ENCODE measurements at places on chromosomes 3 and 15.

- no peak overlapping the region for H3K27ac ChIP-seq
- no peaks in the 10 kb centered on the region for H3K4me1 ChIP-seq
- H3K36me3 ChIP-seq, result no peaks in the 10 kb centered on the region
- no peak for DNase-seq
- no peak overlapping the region for H3K4me3 ChIP-seq
- H3K27me3 ChIP-seq, result no peaks in the 10 kb centered on the region
These were observed 381.2 kb upstream of the ATP11B start for GRCh38 chr3:182412066-182412465.

DNA sequence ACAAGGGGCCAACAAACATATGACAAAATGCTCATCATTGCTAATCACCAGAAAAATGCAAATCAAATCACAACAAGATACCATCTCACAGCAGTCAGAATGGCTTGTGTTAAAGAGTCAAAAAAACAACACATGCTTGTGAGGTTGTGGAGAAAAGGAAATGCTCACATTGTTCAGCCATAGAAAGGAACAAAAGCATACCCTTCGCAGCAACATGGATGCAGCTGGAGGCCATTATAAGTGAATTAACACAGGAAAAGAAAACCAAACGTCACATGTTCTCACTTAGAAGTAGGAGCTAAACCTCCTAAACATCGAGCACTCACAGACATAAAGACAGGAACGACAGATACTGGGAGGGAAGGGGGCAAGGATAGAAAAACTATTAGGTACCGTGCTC lies 678.4 kb upstream of the GRM7 start:
- no peak for DNase-seq
- H3K4me1 ChIP-seq, result no peaks in the 10 kb centered on the region
- H3K27me3 ChIP-seq, result no peaks in the 10 kb centered on the region

GRCh38 chr3:33173672-33174071 lies 44.9 kb downstream of the SUSD5 start:
- H3K27ac ChIP-seq, result no peak overlapping the region
- H3K36me3 ChIP-seq, result no peaks in the 10 kb centered on the region
- H3K4me1 ChIP-seq, result peaks cover 5% of the 10 kb centered on the region
- no peak overlapping the region for H3K4me3 ChIP-seq
- H3K27me3 ChIP-seq, result no peaks in the 10 kb centered on the region

- H3K4me3 ChIP-seq, result no peak overlapping the region
- peak overlapping the region; percentile 88 for H3K27ac ChIP-seq
- DNase-seq, result no peak
- peaks cover 13% of the 10 kb centered on the region for H3K27me3 ChIP-seq
These were observed 7.0 kb downstream of the RASL12 start for GRCh38 chr15:65060641-65061397.
